ENCODE measurements at places on chromosomes 6 and 20.

GRCh38 chr6:111683157-111683556 is 77.5 kb upstream of the TRAF3IP2 start:
- no peak for DNase-seq

DNA sequence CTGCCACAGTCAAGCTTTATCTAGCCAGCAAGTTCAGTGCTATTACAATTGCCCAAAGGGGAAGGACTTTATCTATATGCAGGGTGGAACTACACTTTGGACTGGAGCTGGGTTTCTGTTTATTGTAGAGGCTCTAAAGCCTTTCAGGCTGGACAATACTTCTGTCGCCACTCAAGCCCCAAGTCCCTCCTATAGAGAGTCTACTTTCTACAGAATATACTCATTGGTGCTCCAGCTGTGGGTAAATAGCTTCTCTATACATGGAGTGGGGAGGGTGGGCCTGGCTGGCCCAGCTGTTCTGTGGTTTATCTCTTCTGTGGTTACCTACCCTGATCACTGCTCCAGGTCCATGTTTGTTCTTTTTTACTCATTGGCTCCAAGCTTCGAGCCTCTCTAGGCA is 151.8 kb upstream of the MYLIP start:
- DNase-seq, result no peak

DNA sequence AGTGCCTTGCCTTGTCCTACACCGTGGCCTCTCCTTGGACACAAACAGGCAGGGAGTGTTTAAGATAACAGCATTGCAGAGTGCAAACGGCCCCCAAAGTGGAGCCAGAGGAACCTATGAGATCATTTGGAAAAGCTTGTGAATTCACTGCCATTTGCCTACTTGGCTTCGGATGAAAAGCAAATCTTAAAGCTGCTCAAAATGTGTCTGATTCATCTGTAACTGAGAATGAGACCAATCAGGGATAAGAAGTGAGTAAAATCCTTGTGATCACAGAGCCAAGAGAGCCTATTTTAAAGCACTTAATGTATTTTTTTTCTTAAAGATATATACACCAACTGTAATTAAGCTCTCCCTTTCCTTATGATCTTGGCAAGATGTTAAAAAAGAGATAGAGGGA is 65.7 kb upstream of the BACH2 start:
- DNase-seq, result no peak

DNA sequence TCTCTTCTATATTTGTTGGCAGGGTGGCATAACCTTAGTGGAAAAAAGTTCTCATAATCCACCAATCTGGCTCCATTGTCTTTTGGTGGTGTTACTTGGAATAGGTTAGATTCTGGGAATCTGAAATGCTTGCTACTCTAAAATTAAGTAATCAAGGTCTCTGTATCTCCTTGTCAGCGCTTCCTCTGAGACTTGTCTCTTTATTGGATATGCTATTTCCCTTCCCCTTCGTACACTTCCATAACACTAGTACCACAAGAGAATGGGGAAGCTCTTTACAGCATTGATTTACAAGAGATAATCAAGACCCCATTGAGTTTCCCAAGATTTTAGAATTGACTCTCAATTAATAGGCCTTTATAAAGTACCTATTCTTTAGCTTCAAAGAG is 280.2 kb downstream of the ADGB start:
- no peak for DNase-seq

DNA sequence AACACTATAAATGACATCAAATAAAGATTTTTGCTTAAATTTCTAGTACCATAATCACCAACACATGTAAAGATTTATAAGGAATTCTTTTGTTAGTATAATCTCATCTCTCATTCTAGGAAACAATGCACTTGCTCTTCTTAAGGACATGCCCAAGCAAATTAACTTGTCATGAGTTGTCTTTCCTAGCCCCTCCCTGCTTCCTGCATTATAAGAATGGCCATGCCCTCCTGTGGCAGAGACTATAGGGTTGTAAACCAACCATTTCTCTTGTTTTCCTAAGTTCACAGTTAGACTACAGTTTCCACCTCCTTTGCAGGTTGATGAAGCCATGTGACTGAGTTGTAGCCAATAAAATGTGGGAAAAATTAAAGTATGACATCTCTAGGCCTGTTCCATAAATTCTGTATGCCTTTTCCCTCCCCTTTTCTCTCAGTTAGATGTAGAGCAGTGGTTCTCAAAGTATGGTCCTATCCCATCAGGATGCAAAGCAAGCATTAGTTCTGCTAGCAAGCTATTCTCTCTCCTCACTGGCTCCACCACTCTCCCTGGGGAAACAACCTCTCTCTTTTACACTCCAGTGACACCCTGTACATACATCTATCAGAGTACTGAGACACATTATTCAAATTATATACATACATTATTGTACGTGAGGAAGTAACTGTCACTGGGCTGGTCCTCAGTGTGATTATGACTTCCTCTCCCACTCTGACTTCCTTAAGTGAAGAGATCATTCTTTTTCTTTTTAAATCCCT is 295.0 kb downstream of the PKHD1 start:
- no peak for DNase-seq

DNA sequence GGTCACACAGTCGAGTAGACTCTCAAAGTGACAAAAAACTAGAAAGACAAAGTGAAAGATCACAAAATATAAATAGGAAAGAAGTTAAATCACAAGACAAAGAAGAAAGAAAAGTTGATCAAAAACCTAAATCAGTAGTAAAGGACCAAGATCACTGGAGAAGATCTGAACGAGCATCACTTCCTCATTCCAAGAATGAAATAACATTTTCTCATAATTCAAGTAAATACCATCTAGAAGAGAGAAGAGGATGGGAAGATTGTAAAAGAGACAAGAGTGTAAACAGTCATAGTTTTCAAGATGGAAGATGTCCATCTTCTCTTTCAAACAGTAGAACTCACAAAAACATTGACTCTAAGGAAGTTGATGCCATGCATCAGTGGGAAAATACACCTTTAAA is 31.6 kb upstream of the GJA10 start:
- DNase-seq, result no peak

DNA sequence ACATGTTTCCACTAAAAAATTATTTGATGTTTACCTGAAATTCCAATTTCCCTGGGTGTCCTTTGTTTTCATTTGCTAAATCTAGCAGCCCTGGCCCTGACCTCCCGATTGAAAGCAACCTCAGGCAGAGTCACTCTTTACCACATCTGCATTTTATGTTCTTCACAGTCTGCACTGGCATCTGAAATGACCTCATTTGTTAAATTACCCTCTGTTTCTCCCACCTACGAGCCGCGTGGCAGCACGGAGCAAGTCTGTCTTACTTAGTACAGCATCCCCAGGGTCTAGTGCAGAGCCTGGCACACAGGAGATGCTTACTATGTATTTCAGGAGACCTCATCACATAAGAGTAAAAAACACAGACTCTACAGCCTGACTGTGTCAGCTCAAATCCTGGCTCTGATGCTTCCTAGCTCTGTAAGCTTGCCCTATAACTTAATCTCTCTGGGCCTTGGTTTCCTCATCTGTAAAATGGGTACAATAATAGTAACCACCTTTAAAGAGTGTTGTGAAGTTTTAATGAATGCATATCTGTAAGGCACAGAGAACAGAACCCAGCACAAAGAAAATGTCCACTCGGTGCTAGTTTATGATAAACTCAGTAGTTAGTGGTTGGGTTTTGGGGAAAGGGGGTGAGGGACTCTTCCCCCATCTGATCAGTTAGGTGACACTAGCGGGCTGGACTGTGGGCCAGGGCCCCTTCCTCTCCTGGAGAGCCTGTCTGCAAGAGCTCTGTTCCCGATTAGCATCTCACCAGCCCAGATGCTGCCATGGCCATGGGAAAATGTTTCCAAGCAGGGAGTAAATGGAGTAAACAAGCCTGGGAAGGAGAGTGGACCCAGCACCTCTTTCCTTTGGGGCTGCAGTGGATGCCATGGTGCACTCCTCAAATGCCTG is 88.2 kb downstream of the PREX1 start:
- DNase-seq, result no peak

GRCh38 chr6:137815692-137816091 is 51.4 kb upstream of the TNFAIP3 start:
- no peak for DNase-seq

DNA sequence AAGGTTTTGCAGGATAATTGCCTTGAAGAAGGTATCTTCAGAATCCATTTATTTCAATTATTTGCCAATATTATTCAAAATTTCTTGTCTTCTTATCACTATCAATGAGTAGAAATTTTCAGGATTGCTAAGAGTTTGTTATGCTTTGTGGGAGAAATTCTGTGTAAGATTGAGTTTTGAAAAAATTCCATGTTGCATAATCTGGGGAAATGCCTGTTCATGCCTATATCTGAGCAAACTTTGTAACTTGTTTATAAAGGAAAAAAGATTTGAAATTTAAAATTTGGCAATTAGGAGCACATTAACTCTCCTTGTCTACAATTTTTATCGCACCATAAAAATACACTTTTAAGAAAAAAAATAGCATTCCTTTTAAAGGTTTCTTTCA is 39.8 kb upstream of the EDN1 start:
- DNase-seq, result no peak

GRCh38 chr6:113412589-113413357 is 444.4 kb upstream of the MARCKS start:
- no peak for DNase-seq

GRCh38 chr6:36269834-36270705 is at the start of gene PNPLA1:
PNPLA1 (plus strand) TSS chr6:36270060; CDS start chr6:36270460, 400 bp downstream.
- DNase-seq, result no peak

GRCh38 chr20:50911030-50911429 is 20.2 kb downstream of the ADNP start:
- peak; percentile 24 for DNase-seq

DNA sequence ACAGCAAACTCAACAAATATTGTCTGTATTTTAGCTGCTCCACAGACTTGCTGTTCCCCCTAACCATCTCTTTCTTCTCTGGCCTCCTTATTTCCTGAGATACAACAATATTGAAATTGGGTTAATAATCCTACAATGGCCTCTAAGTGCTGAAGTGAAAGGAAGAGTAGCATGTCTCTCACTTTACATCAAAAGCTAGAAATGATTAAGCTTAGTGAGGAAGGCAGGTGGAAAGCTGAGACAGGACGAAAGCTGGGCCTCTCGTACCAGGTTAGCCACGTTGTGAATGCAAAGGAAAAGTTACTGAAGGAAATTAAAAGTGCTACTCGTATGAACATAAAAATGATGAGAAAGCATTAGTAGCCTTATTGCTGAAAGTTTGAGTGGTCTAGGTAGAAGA is 63.8 kb downstream of the ELOVL5 start:
- no peak for DNase-seq

DNA sequence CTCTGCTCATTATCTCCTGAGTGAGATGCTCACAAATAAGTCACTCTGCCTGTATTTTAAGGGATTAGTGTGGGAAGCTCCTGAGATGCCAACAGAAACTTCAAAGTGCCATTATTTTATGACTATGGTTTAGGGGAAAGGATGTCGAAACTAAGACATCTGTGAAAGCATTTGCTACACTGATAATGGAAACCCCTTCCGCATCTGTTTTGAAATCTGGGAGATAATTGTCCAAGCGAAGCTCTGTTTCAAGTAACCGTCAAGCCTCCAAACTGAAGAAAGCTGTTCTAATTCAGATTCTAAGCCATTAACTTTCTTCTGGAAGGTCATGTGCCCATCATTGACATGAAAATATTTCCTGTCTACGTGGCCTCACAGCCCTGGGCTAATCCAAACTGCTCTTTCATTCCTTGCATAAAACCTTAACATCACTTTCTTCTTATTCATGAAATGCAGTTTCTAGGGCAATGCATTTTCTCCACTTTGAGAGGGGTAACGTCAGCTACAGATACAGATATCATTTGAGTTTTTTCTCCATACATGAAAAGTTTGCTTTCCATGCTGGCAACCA is 932.0 kb downstream of the C6orf118 start:
- DNase-seq, result no peak

DNA sequence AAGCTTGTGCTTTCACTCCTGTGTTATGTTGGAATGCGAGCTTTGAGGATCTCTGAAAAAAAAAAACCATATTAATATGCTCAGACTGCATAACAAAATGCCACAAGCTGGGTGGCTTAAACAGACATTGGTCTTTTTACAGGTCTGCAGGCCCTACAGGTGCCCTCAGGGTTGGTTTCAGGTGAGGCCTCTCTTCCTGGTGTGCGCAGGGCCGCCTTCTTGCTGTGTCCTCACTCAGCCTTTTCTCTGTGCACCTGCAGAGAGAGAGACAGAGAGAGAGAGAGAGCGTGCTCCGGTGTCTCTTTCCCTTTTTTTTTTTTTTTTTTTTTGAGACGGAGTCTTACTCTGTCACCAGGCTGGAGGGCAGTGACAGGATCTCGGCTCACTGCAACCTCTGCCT is 114.1 kb upstream of the SNX9 start:
- DNase-seq, result no peak

DNA sequence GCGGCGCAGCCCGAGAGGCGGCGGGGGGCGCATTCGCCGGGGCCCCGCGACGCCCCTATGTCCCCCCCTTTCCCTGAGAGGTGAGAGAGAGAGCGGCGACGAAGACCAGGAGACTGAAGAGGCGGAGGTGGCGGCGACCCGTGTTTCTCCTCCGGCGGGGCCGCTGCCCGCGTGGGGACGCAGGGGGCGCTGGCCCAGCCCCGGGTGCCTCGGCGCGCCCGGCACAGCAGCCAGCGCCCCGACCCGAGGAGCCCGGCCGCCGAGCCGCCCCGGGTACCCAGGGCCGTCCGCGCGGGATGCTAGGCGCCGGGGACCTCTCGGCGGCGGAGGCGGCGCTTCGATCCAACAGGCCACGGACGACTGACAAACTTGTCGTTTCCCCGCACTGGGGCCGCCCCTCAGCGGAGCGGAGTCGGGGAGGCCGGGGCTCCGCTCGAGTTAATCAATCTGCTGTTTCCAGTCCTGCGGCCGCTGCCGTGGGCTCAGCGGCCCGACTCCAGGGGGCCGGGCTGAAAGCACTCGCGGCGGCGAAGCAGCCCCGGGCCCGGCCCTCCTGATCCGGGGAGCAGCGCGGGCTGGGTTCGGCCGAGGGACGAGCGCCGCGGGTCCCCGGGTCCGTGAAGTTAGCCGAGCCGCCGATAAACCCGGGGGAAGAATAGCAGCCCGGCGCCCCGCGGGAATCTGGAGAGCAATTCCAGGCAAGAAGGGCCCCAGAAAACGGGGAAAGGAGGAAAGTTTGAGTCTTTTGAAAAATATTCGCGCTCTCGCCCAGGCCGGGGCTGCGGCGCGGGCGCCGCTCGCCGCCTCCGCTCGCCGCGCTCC is 631 bp downstream of the MDGA1 start:
- DNase-seq, result no peak

GRCh38 chr6:148987982-148988381 is 241.2 kb downstream of the UST start:
- DNase-seq, result no peak

- DNase-seq, result no peak
Observed at GRCh38 chr6:148874698-148875293, 128.0 kb downstream of the UST start.

GRCh38 chr20:57315976-57316480 is 13.6 kb upstream of the SPO11 start:
- DNase-seq, result no peak

GRCh38 chr20:32670773-32671455 is 2.8 kb downstream of the C20orf203 start:
- DNase-seq, result no peak

DNA sequence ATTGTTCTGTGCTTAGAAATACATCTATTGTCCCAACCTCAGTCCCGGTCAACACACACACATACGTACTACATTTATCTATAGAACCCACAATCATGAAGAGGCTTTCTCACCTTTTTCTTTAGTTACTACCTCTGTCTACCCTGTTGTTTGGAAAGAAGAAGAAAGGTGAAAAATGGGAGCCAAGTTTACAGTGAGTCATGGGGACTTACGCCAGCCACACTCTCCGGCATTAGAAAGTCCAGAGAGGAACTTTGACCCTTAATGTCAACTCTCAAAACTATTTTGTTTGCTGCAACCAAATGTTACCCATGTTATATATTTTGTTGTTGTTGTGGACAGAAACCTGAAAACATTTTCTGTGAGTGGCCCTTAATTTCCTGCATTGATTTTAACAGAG is 259.1 kb downstream of the ZFAND3 start:
- DNase-seq, result no peak
